ENCODE measurements at places on chromosomes 4 and X.

GRCh38 chrX:119477812-119478232, 9.6 kb downstream of the SLC25A5 start:
- DNase-seq = no peak

DNA sequence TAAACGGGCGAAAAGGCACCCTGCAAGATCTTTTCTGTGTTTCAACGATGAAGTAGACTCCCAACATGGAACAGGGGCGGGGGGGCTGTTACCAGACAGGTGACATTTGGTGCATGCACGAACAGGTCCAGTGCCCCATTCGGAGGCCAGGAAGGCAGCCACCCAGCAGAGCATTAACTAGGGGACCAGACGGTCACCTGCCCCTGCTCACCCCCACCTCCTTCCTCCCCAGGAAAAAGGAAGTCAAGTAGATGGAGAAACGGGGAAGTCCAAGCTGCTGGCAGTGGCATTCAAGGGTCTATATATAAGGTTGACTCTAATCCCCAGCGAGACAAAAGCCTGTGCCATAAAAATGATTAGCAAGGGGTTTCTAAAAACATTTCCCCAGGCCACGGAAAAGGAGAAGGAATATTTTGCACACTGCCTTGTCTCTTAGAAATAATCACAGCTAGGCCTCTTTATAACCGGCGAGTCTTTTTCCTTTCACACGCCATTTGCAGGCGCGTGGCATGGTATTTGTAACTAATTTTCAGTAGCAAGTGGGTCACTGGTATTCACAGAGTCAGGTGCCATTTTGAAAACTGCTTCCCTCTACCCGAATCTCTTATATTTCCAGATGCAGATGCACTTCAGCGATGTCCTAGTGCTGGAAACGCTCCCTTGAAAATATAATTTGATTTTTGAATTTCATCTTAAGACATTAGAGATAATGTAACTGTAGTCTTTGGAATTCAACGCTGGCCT, 1.2 kb upstream of the TMSB4X start:
- DNase-seq = no peak

DNA sequence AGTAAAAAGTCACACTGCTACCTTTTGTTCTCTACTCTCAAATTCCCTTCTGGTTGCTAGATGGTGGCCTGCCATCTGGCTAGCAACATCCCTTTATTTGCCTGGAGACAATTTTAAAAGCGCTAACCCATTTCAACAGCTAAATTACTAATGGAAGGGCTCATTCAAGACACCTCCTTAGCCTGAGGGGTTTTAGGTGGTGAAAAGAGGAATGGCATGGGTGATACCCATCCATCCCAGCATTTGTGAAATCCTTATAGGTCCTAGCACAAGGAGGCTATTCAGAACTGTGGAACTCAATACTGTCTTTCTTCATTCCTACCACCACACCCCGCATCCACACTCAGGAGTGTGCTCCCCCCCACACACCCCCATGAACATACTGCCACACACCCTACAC, 33.5 kb downstream of the ARHGEF9 start:
- DNase-seq = no peak

DNA sequence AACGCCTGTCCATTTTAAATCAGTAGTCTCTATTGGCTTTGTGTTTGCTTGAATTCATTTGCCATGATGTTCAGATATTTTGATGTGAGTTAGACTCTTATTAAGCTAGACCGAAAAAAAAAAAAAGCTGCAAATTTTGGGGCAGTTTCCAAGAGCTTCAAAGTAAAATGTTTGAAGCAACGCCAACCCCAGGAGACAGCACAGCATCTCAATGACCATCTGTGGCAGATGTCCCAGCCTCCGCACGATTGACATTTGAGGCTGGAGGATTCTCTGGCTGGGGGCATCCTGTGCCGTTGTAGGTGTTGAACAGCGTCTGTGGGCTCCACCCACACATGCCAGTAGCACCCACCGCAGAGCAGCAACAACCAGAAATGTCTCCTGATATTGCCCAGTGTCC, 17.1 kb upstream of the ARSF start:
- no peak for DNase-seq

Measured in activated CD8-positive, alpha-beta memory T cell treated with anti-CD3 and anti-CD28 coated beads for 1 hour (primary cell).